ENCODE measurements at places on chromosomes 12 and 14.

GRCh38 chr12:24630446-24630845 is 318.5 kb downstream of the BCAT1 start:
- DNase-seq: no peak

DNA sequence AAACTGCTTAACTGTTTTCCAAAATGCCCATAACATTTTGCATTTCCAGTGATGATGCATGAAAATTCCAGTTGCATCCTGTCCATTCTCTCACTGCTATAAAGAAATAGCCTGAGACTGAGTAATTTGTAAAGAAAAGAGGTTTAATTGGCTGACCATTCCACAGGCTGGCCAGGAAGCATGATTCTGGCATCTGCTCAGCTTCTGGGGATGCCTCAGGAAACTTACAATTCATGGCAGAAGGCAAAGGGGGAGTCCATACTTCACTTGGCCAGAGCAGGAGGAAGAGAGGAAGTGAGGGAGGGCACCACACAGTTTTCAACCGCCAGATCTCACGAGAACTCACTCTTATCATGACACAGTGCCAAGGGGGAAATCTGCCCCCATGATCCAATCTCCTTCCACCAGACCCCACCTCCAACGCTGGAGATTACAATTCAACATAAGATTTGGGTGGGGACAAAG is 18.2 kb upstream of the CLEC2D start:
- no peak for DNase-seq

GRCh38 chr12:123095078-123095881 is 55.6 kb downstream of the PITPNM2 start:
- no peak for DNase-seq

GRCh38 chr12:91219511-91219910 is 36.9 kb upstream of the DCN start:
- no peak for DNase-seq

DNA sequence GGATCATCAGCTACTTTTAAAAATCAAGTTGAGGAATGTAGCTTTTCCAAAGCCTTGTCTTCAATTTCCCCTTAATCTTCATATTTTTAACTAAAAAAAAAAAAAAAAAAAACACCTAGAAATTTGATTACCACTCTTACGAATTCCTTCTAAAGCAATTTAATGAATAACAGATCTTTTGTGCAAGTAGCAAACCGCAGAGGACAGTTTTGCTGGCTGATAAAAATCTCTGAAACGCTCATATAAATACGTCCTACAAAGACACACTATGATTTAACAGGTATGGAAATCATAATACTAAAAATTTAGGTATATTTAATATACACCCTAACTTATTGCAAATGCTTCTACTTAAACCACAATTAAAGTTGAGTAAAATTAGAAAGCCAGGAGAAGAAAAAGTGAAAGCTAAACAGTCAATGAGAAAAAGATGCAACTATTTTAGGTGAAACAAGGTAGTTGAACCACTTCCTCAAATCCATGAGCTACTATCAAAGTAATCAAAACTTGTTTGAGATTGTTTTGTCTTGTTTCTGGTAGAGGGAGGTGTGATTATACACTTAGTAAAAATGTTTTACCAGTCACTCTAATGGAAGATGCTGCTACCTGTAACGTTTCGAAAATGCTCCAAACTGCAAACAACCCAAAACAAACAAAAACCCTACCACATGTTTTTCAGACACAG is 2.2 kb downstream of the PAWR start:
- DNase-seq: no peak

DNA sequence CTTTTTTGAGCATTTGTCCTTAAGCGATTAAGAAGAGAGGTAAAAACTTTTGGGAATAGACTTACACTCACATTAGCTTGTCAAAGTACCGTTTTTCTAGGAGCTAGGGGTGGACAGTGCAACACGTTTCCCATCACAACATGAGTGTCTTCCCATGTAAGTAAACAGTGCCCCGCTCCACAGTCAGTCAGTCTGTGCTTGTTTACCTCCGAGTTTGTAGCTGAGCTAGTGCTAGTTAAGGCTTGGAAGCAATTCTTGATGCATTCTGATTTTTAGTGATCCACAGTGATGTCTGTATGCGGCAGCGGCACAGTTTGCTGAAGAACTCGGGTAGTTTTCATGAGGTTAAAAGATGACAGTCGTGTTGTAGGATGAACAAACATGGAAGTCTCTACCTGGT is 941 bp downstream of the ZDHHC17 start:
- DNase-seq: no peak

GRCh38 chr12:12537421-12537820 is 25.2 kb downstream of the DUSP16 start:
- no peak for DNase-seq

DNA sequence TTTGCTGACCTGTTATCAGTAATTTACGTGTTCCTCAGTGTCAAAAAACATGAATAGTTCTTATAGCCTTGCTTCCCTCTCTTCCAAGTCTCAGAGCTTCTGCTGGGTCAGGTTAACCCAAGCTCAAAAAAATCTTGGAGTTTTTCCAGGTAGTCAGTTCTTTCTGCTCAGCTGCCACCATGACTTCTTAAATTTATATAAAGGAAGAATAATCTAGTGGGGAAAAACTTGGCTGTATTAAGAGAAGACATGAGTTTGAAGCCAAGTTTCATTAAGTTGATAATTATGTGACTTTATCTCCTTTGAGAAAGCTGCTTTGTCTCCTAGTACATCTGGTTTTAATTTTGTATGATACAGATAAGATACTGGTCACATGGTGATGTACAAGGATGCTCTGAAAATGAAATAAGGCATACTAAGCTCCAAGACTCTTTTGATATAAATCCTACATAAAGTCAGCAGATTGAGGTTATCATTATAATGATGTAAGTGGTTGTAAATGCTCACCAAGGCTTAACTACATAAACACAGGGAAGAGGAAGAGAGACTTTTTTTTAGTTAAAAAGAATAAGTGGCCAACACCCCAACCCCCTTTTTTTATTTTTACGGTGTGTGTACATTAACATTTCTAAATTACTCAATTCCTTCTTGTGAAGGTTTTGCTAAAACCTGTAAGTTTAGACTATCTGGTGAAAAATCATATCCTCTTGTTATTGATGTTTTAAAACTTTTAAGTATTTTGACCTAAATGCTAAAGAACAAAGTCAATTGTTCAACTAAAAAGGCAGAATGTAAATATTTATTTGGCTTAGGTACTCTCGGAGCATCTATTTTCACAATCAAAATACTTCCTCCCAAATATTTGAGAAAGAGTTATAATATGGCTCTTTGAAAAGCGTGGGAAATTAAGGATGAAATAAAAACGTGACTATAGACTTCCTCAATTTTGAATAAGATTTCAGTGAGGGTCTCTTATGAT is 84.1 kb upstream of the SLC38A2 start:
- DNase-seq: no peak

- no peak for DNase-seq
These were observed 3.2 kb upstream of the KRT7 start for GRCh38 chr12:52229836-52230343.

DNA sequence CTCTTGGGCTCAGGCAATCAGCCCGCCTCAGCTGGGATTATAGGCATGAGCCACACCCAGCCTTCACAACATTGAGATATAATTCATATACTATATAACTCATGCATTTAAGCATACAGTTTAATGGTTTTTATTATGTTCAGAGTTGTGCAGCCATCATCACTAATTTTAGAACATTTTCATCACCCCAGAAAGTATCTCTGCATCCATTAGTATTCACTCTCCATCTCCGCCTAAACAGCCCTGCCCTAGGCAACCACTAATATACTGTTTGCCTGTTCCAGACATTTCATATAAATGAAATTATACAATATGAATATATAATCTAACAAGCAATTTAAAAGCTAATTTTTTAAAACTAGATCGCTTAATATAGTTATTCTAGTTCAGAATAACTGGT is 34.7 kb downstream of the TBK1 start:
- no peak for DNase-seq

GRCh38 chr14:90398841-90399540 is 2.2 kb downstream of the CALM1 start:
- no peak for DNase-seq

DNA sequence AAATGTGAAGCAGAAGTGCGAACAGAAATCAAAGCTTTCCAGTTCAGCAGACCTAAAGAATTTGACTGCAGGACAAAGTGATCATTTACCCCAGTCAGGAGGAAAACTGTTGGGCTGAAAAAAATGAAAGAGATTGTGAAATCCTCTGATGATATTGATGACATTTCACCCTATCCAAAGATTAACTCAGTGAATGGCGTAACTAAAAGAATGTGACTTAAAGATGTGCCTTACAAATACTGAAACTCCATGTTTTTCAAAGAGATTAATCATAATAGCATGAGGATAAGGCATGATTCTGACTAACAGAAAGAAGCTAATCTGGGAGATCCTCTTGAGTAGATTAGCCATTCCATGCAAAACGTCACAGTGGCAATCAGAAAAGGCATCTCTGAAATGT is 225.6 kb downstream of the DUSP6 start:
- no peak for DNase-seq

DNA sequence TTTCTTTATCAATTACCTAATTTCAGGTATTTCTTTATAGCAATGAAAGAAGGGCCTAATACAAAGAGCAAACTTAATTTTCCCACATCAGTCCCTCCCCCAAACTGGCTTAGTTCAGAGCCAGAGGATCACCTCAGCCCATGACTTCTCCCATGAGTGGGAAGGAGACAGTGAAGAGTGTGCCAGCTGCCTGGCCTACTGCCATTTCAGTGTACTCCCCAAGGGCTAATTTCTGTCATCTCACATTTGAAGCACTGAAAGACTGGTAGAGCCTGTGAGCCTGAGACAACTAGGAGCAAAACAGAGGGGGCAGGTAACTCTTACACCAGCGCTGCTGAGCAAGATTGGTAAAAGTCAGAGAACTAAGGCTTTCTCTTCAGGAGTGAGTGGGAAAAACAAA is 29.1 kb upstream of the ADAM20 start:
- no peak for DNase-seq

- DNase-seq: peak; percentile 55
These were observed 898.3 kb downstream of the VRK1 start for GRCh38 chr14:97695456-97695981.

DNA sequence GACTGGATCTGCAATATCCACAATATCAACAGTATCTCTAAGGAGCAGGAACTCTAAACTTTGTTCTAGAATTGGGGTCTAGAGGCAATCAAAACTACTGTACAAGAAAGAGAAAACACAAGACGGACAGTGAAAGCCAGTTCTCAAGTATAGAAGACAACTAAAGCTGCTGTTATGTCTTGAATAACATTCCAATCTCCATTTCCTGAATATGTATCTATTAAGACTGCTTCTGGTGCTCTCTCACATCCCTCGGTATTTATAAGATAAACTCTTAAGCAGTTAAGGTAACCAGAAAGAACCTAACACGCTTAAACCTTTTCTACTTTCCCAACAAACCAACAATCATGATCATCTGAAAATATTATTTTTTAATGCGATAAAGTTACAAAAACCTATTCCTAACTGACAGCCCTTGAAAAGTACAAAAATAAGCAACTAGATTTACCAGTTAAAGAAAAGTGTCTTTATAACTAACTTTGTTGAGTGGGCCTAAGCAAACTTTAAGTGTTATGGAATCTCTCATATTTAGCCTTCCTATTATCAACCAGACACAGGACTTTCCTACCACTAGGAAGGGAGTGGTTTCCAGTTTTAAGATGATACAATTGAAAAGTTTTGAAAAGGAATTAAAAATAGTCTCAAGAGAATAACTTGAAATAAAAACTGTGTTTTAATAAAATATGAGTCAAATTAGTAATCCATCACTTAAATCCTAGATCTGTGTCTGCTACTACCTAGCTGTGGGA is 30.7 kb downstream of the NUMB start:
- no peak for DNase-seq

- no peak for DNase-seq
These were observed 1.9 kb downstream of the GNG2 start for GRCh38 chr14:51862176-51862796.

Measured in DMS153 (cell line).